ENCODE measurements at places on chromosomes 5 and 9. TPM values are rescaled to one million over a fixed set of nuclear protein-coding genes. Genes with fewer than 3 reads are reported as not detected.

GRCh38 chr5:76422742-76423141 is 19.7 kb downstream of the IQGAP2 start:
- no peak for DNase-seq

- DNase-seq = no peak
These were observed 2.2 kb upstream of the PUM3 start for GRCh38 chr9:2846115-2846514.

The PPP3R2 gene
- not detected for polyA plus RNA-seq

The NMUR2 gene
- not detected for polyA plus RNA-seq

Data from heart right ventricle (tissue), 16 donors.